ENCODE measurements at places on chromosomes 5 and 9. TPM values are rescaled to one million over a fixed set of nuclear protein-coding genes. Genes with fewer than 3 reads are reported as not detected.

DNA sequence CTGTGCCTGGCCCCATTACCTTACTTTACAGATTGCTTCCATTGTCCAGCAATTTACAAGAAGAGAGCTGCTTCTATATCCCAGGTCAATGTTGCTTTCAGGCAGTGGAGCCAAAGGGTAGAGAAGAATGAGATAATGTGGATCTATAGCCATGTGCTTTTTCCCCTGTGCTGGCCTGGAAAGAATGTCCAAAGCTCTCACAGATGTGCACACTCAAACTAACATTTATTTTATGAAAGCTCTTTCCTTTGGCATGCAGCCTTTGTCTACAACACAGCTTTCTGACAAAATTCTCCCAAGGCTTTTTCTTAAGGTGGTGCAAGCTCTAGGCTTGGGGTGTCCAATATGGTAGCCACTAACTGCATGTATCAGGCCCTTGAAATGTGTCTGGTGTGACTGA lies 217.3 kb downstream of the LRRC70 start:
- no peak for DNase-seq

DNA sequence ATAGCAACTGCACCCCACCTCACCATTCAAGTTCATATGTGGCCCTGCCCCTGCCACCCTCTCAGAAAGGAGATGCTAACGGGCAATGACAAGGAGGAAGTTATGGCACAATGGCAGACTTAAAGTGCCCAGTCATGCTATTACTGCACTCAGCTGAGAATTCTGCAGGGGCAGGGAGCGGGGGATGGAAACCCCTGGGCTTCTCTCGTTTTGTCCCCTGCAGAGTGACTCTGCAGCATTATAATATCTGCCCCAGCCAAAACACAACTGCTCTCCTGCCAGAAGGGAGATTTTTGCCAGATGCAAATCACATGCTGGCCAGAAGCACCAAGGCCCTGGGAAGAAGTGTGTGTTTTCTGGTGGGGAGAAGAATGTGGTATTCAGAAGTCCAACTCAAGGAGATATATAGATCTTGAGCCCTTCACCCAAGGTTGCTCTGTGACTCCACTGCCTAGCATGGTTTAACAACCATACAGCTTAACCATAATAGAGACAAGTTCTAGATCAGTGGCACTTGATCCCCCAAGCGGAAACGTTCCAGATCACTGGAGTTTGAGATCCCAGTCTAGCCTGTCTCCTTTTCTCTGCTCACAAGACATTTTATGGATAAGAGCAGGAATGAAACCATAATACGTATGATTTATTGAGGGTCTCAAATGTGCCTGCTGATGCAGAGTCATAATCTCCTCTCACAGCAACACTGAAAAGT lies 207.0 kb upstream of the MAP3K1 start:
- no peak for DNase-seq

- DNase-seq = no peak
Measured at GRCh38 chr9:95494022-95494415, 22.8 kb downstream of the PTCH1 start.

GRCh38 chr9:36780186-36780585 lies 207.5 kb downstream of the MELK start:
- DNase-seq = no peak

- no peak for DNase-seq
Measured at GRCh38 chr5:113255579-113256386, 179.0 kb downstream of the TSSK1B start.

GRCh38 chr5:171475596-171475995 lies 56.1 kb downstream of the FGF18 start:
- no peak for DNase-seq

GRCh38 chr5:177509991-177510566 lies 453 bp upstream of the DOK3 start:
- DNase-seq = no peak

- no peak for DNase-seq
Measured at GRCh38 chr9:73667749-73668148, 516.1 kb downstream of the ANXA1 start.

DNA sequence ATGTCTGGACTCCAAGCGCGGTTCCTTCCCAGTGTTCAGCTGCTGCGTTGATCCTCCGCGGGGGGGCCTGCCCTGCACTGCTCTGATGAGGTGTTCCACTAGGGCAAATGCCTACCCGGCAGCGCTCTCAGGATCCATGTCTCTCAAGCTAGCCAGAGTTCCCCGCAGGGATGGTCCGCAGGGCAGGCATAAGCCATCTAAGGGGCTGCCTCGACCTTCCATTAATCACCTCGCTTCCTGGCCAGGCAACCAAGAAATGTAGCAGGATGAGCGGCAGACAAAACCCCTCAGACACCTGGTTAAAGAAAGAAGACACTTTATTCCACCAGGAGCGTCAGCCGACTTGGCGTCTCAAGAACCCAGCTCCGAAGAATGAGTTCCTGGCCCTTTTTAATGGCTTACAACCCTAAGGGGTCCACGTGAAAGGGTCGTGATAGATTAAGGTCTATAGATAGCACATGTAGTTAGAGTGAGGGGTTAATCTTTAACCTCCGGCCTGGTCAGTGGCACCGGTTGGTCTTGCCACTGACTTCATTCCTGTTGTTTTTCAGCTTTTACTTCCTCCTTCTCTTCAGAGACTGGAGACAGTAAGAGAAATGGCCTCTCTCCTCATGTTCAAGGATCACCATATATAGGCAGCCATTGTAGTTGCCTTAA lies 47.2 kb upstream of the COX7C start:
- no peak for DNase-seq

DNA sequence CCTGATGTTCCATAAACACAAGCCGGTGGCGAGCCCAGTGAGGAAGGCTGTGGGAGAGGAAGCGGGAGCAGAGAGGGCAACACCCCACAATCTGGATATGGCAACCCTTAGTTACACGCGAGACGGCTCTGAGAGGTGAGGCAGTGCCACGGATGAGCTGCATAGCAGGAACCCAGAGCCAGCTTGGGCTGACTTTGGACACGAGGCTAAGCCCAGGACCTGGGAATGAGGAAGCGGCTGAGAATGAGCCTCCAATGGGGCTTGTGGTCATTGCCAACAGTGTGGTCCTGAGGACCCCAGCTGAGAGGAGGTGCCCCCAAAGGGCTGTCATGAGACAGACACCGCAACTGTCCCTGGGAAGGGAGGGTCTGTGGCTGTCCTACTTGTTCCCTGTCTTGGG lies 160.0 kb upstream of the SMIM23 start:
- no peak for DNase-seq

DNA sequence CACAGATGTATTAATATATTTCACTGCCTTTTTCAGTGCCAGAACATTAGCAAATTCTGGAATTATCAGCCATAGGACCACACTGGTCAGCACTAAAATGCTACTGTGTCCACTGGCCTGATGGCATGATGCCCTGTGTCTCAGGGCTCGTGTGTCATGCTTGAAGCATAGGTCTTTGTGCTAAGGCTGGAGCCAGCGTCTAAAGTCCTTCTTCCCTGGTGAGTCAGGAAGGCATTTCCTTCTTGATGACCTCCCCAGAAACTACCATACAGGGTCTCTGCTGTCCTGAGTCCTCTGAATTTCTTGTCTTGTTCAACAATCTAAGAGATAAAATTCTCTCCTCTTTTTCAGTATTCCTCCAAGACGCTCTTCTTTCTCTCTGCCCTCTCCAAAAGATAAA lies 489.9 kb downstream of the PSAT1 start:
- DNase-seq = no peak

DNA sequence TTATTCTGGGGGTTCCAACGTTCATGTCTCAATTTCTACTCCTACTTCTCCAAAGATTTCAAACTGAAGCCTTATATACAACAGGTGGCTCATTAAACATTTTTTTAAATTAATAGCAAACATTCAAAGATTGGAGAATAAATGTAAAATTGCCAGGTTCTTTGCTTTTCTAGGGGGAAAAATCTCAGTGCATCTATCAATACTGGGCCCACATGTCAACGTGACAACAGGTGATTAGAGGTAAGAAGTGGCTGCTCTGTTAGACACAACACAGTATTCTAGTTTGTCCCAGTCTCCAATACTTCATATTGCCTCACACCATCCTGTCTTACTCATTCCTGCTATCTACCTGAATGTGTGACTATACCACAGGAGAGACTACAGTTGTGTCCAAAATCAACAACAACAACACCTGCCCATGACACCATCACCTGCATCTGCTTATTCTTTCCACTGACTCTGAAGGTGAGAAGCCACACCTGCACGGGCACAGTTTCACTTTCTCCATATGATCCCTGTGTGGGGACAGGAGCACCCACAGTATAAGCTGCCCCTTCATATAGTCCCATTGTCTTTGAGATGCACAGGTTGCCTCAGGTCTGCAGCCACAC lies 110.2 kb downstream of the LHFPL2 start:
- no peak for DNase-seq

- no peak for DNase-seq
Measured at GRCh38 chr5:74124826-74125225, 498.8 kb downstream of the ARHGEF28 start.

DNA sequence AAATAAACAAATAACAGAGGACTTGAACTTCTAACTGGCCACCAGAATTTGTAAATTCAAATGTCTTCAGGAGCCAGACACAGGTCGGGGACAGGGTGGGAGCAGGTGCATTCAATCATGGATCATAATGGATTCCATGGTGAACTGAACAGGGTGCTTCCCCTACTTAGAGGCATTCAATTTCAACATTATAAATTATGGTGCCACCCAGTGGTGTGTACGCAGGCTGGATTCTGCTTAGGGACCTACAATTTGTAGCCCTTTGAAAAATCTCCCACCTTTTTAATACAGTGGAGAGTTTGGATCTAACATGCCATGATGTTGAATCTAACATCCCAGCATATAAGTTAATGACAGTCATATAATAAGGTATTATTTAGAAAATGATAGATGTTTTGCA lies 22.3 kb downstream of the KLF9 start:
- DNase-seq = no peak

- no peak for DNase-seq
Measured at GRCh38 chr5:1118738-1119137, 6.9 kb upstream of the SLC12A7 start.

GRCh38 chr5:57825031-57825686 lies 342.5 kb upstream of the ACTBL2 start:
- no peak for DNase-seq

GRCh38 chr5:64144425-64145215 lies 21.0 kb upstream of the RNF180 start:
- no peak for DNase-seq

GRCh38 chr9:105218673-105219072 lies 25.8 kb upstream of the SLC44A1 start:
- DNase-seq = no peak

DNA sequence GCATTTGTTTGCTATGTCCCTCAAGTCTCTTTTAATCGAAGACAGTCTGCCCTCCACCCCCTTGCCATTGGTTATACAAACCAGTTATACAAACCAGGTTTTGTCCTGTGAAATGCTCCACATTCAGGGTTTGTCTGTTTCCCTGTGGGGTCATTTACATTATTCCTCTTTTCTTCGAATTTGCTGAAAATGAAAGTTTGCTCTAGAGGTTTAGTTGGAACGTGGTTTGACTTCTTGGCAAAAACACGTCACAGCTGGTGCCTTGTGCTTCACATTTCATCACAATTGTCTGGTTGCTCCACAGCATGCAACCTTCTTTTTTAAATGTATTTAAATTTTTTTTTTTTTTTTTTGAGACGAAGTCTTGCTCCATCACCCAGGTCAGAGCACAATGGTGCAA lies 4.2 kb upstream of the HAVCR2 start:
- DNase-seq = no peak

GRCh38 chr5:20040901-20041300 lies 52.9 kb upstream of the CDH18 start:
- DNase-seq = no peak

- DNase-seq = no peak
Measured at GRCh38 chr9:76658510-76659231, 105.6 kb upstream of the PCA3 start.

DNA sequence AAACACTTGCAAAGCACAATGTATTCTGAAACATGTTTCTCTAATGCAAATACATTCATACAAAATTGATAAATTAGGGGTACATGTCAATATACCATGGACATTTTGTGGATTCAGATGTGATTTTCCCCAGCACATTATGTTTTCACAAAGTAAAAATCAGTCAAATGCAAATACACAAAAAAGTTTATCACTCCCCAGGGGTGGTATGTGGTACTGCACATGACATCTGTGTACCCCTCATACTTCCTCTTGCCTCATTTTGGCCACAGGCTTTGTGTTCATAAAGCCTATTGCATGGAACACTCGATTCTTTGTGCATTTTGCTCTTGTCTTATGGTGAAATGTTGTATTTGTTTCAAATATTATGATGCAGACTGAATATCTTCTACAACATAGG lies 116.8 kb upstream of the PDE4D start:
- no peak for DNase-seq

- no peak for DNase-seq
Measured at GRCh38 chr5:10213316-10213715, 36.4 kb downstream of the ATPSCKMT start.

GRCh38 chr5:160128632-160129031 lies 9.4 kb upstream of the PWWP2A start:
- no peak for DNase-seq

DNA sequence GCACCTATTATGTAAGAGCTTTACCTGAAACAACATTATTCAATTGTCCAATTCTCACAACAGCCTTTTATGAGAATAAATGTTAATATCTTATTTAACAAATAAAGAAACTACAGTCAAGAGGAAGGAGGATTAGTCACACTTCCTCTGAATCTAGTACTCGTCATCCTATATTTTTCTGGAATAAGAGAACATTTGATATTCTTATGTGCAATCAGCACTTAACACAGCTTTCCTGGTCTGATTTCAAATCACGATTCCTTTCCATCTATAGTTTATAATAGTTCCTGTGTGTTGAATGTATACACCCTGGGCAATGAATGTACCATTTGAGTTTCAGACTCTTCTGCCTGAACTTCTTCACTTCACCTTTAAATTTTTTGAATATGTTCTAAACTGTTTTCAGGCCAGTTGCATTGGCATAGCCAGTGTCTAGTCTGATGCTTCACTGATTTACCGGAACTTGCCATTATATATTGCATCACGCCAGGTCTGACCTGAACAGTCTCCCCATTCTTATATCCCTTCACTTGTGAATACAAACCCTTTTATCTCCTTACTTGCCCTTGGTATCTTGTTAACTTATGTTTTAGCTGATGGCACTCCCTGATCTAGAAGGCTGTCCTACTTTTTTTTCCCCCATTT lies 698.3 kb downstream of the MAT2B start:
- DNase-seq = no peak

The RNF44 gene
- total RNA-seq = 17.1 TPM

The OR2V2 gene
- total RNA-seq = not detected

The ABCA1 gene
- 100 TPM for total RNA-seq

The PITX1 gene
- total RNA-seq = 2.1 TPM

The HTR4 gene
- 0.15 TPM for total RNA-seq

The TPD52L3 gene
- total RNA-seq = not detected

The PCDH1 gene
- 28.3 TPM for total RNA-seq

The PCDHB13 gene
- 4.8 TPM for total RNA-seq

The ZNF169 gene
- 21.6 TPM for total RNA-seq

The FOXD4L6 gene
- not detected for total RNA-seq

The MEF2C gene
- total RNA-seq = 27.4 TPM

The PCDHGC3 gene
- 29.6 TPM for total RNA-seq

The CER1 gene
- not detected for total RNA-seq
